ENCODE measurements at places on chromosomes 2 and 18.
A peak's percentile ranks its signal among the peaks of the same experiment; 100 is the strongest.

DNA sequence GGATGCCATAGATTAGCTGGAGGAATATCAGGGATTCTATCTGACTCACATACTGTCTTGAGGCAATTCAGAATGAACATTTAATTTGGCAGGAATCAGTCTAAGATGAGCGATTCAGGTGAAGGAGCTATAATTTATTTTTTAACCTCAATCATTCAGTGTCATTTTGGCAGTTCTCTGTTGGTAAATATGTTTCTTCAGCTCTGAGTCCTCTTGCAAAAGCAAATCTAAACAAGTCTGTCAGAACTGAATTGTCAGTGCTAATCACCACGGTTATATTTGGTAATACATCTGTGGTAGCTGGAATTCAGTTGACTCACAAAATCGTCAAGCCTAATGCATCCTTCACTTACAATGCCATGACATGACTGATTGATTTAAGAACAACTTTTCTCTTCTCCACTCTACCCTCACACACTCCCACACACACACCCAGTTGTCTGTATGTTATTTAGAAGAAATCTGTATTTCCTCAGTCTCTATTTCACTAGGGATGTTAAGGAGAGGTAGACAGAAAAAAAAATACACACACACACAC, 516.6 kb upstream of the NXPH2 start:
- no peak for DNase-seq

DNA sequence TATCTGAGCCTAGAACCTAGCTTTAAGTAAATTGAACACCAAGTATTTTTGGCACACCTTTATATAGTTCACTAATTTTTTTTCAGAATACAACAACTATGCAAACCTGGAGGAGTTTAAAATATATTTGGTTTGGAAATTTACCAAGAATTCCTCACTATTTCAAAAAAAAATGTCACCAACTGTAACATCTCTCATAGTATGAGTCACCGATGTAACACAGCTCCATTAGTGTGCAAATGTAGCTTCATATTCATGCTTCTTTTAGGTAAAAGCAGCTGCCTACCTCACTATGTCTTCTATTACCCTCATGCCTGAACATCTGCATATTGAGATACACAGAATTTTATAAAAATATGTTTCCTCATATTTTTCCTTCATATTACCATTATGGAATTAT, 80.5 kb downstream of the NRXN1 start:
- no peak for DNase-seq

DNA sequence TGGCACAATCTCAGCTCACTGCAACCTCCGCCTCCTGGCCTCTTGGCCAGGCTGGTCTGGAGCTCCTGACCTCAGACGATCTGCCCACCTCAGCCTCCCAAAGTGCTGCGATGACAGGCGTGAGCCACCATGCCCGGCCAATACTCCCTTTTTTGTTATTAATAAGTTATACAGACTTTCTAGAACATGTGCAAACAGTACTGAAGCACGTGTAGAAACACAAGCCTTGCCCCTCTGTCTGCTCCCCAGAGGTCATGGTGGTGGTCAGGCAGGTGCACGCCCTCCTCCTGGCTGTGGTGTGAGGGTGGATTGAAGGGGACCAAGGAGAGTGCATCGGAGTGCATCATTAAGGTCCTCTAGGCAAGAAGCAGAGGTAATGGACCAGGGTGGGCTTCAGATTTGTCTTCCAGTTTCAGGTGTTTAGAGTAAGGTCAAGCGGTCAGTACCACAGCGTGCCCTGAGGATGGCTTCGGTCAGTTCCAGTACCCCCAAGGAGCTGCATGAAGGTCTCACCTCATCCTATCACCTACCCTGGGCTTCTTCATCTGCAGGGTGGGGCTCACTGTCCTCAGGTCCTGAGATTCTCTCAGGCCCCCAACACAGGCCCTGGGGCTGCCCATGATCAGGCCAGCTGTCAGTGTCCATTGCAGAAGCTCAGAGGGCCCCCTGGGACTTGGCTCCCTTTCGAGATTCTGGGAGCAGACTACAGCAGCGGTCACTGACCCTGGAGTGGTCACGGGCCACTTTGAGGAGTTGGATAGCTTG, 124.3 kb downstream of the GLI2 start:
- no peak for DNase-seq

- peak; percentile 53 for DNase-seq
These were observed 58.1 kb upstream of the SDC1 start for GRCh38 chr2:20282916-20283592.

- no peak for DNase-seq
These were observed 1.9 kb downstream of the ORMDL1 start for GRCh38 chr2:189782221-189782671.
